Prostate gland (tissue), 2 donors: ENCODE measurements at places on chromosomes 4 and X.

DNA sequence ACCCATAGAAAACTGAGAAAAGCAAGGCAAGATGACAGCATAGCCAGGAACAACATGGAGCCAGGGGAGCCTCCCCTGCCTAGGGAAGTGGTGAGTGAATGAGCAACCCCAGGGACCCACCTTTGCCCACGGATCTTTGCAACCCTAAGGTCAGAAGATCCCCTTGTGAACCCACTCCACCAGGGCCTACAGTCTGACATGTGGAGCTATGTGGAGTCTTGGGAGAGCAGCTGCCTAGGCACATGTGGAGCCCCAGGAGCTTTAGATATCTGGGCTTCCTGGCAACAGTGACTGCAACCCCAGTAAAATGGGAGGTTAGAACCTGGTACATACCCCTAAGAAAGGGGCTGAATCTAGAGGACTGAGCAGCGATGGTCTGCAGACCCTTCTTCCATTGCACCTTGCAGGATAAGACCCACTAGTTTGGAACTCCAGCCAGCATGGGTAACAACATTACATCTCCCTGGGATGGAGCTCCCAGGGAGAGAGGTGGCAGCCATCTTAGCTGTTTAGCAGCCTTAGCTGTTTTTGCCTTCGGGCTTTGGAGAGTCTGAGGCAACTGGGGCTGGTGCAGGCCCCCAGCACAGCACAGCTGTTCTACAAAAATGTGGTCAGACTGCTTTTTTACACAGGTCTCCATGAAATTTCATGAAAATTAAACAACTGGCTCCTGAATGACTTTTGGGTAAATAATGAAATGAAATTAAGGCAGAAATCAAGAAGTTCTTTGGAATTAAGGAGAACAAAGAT lies 104.7 kb upstream of the TRIM2 start:
- no peak for DNase-seq

DNA sequence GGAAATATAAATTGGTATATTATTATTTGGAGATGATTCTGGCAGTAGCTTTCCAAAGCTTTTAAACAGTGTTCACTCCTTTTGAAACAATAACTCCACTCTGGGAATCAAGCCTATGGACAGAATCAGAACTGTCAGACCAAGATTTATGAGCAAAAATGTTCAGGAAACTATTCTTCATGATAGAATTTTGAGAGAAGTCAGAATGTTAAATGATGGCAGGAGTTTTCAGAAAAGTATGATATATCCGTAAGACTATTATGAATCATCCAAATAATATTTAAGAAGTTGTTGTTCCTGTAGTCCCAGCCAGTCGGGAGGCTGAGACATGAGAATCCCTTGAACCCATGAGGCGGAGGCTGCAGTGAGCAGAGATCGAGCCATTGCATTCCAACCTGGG lies 50.5 kb upstream of the ADGRG2 start:
- no peak for DNase-seq

DNA sequence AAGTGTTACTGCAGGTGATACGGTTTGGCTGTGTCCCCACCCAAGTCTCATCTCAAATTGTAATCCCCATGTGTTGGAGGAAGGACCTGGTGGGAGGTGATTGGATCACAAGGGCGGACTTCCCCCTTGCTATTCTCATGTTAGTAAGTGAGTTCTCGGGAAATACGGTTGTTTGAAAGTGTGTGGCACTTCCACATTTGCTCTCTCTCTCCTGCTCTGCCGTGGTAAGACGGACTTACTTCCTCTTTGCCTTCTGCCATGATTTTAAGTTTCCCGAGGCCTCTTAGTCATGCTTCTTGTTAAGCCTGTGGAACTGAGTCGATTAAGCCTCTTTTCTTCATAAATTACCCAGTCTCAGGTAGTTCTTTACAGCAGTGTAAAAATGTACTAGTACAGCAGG lies 65.2 kb upstream of the SLC7A11 start:
- DNase-seq = no peak

DNA sequence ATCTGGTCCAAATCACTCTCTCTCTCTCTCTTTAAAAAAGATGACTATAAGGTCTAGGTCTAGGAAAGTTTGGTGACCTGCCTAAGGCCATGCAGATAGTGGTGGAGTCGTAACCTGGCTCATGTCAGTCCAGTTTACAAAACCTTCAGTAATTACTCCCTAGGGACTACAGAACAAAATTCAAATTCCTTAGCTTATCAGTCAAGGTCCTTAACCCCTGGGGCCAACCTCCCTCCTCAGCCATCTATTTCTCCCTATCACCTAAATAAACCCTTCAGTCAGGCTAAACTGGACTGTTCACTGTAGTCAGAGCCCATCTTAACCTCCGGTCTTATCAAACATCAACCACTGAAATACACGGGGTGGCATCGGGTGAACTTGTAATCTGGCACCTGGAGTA lies 68.9 kb downstream of the MAP3K15 start:
- no peak for DNase-seq

- no peak for DNase-seq
These were observed 149.5 kb downstream of the NR3C2 start for GRCh38 chr4:148292686-148293085.

GRCh38 chr4:24805566-24805965 lies 10.2 kb downstream of the SOD3 start:
- no peak for DNase-seq

GRCh38 chr4:128286474-128287058 lies 1.0 kb downstream of the PGRMC2 start:
- DNase-seq = peak; percentile 25

GRCh38 chrX:36575670-36576069 lies 432.5 kb upstream of the FAM47C start:
- DNase-seq = no peak

GRCh38 chr4:6957148-6957520 lies 47.5 kb downstream of the TBC1D14 start:
- DNase-seq = peak; percentile 82

DNA sequence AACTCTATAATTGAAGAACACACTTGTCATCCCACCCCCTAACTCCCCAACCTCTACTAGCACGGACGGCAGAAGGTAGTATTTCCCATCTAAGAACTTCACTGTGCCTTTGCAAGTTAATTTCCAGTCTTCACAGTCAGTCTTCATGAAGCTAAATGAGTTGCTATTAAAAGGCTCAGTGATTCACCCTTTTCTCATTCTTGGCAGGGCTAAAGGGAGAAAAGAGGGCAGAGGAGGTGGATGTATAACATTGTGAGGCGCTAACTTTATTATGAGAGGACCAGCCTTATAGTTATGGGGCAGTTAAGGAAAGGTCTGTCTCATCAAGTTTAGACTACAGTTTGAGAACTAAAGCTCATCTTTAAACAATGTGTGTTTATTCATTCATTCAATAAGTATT lies 161.0 kb upstream of the S100G start:
- DNase-seq = no peak

DNA sequence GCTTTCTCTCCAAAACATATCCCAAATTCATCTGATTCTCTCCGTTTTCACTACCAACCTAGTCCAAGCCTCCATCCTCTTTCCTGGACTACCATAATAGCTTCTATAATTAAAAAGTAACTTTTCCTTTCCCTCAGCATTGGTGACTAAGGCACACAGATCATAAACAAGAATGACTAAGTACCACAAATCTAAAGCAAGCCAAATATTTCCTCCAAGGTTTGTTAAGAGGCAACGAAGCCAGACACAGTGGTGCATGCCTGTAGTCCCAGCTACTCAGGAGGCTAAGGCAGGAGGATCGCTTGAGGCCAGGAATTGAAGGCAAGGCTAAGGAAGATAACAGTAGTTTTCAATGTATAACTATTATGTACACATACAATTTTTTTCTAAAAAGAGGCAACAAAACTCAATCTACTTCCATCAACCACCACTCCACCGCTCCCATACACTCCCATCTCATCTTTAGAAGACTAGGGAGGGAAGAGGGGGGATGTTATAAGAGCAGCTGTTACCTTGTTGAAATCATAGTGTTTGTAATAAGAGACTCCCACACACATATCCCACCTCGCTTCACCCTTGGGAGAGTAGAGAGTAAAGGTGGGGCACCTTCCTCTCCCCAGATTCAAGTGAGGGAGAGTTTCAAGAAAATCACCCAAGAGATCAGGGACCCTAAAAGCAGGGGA lies 4.2 kb upstream of the JCHAIN start:
- DNase-seq = no peak

GRCh38 chr4:113637823-113638561 lies 123.5 kb downstream of the CAMK2D start:
- no peak for DNase-seq

DNA sequence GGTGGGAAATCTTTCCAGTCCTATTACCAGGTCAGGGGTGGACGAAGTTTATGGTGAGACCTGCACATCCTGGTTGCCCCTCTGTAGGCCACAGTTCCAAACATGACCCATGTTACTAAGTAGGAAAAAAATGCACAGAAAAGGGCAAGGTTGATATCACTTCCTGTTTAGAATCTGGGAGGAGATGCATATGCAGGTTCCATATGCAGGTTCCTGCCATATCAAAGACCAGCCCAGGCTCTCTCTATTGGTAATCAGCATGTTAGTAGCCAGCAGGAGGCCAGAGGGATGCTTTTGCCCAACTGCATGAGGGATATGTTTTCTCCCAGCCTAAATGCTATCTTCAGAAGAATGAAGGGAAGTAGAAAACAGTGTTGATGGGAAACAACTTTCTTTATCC lies 657.2 kb downstream of the ANKRD50 start:
- no peak for DNase-seq

DNA sequence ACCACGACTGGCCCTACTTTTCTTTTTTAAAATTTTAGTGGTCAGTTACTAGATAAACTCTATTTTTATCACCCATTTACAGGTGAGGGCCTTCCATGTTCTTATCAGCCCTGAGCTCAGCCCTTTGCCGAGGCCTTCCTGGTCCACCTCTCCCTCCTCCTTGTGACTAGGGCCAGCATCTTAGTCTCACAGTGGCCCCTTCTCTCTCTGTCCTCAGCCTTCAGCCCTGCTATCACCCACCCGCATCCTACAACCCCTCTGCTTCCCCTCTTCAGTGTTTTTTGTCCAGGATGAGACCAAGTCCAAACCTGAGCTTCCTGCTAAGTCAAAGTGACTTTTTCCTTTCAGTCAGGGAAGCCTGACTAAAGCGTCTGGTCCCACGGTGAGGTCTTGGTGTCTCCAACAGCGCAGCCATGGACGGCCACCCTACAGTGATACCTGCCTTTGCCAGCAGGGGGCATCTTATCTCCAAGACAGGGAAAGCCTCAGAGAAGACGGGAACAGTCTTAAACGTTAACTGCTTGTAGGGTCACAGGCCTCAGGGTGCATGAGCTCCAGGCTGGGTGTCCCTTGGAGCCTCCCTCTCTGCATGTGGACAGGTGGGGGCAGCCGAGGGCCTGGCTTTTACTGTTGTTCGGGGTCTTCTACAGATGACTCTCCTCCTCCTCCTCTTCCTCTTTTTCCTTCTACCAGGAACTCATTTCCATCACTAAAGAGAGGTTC lies 11.7 kb upstream of the GAGE10 start:
- DNase-seq = peak; percentile 19

DNA sequence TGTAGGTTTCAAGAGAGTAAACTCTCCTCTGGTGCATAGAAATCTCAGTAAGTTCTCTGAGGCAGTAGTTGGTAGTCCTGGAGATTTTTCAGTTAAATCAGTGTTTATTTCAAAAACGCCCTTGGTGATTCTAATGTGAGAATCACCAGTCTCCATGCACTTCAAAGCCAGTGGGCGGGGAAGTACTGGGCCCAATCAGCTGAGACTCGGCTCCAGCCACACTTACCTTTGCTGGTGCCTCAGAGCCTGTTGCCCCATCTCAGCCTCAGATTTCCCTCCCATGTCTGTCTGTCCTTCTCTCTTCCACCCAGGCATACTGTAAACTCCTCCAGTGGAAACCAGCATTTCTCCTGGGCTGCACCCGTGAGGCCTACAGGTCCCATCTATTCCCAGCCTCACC lies 7.4 kb upstream of the MGST2 start:
- DNase-seq = no peak
